ENCODE measurements at places on chromosomes 11 and 22.
A peak's percentile ranks its signal among the peaks of the same experiment; 100 is the strongest.

- no peak overlapping the region for H3K27ac ChIP-seq
- H3K27me3 ChIP-seq = no peaks in the 10 kb centered on the region
- H3K4me1 ChIP-seq = peaks cover 25% of the 10 kb centered on the region
- H3K4me3 ChIP-seq = no peak overlapping the region
- peak; percentile 53 for DNase-seq
Measured at GRCh38 chr11:14908214-14908880, 16.3 kb upstream of the CYP2R1 start.

DNA sequence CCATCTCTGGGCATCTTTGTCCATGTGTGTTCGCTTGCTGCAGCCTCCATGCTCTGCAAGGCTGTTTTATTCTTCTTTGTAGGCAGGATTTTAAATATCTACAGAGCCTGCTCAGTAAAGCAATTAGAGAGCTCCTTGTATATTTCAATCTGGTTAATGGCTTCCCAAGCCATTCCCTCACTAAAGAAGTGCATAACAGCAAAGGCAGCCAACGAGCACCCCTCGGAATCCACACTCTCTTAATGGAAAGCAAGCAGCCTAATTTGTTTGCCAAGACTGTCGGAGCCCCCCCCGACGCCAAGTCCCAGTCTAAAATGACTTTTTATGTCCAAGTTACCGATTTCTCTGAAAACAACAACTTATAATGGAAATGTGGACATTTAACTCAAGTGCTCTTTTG, 123.6 kb downstream of the ARL14EP start:
- H3K27ac ChIP-seq = no peak overlapping the region
- no peaks in the 10 kb centered on the region for H3K4me1 ChIP-seq
- no peaks in the 10 kb centered on the region for H3K27me3 ChIP-seq

GRCh38 chr11:126927623-126928022, 72.9 kb downstream of the KIRREL3 start:
- no peaks in the 10 kb centered on the region for H3K36me3 ChIP-seq
- H3K27me3 ChIP-seq = no peaks in the 10 kb centered on the region
- H3K27ac ChIP-seq = no peak overlapping the region
- no peak overlapping the region for H3K4me3 ChIP-seq
- no peak for DNase-seq

GRCh38 chr22:48256776-48257684, 1494.6 kb downstream of the TBC1D22A start:
- no peak for DNase-seq
- no peak overlapping the region for H3K27ac ChIP-seq
- H3K4me3 ChIP-seq = no peak overlapping the region

DNA sequence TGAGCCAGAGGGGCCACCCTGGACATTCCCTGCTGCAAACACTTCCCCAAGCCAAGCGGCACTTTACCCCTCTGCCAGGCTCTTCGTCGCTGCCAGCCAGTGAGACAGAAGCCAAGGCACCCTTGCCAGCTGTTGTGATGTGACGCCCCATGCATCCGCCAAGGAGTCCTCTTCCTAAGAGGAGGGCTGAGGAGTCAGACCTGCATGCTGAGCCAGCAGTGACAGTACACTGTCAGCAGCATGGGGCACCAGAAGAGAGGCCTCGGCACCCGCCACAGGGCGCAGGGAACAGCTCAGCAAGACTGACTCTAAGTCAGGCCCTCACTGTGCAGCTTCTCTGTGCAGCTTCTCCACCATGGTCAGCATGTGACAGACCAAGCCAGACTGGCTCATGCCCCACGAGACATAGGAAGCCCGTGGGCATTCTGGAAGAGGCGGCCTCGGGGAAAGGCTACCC, 26.4 kb downstream of the VPS37C start:
- no peak overlapping the region for H3K27ac ChIP-seq
- no peak for DNase-seq
- H3K27me3 ChIP-seq = no peaks in the 10 kb centered on the region

- H3K36me3 ChIP-seq = no peaks in the 10 kb centered on the region
- no peak for DNase-seq
- peaks cover 15% of the 10 kb centered on the region for H3K4me1 ChIP-seq
- no peak overlapping the region for H3K4me3 ChIP-seq
- H3K27me3 ChIP-seq = no peaks in the 10 kb centered on the region
Measured at GRCh38 chr22:23397008-23397612, 183.0 kb downstream of the IGLL1 start.

DNA sequence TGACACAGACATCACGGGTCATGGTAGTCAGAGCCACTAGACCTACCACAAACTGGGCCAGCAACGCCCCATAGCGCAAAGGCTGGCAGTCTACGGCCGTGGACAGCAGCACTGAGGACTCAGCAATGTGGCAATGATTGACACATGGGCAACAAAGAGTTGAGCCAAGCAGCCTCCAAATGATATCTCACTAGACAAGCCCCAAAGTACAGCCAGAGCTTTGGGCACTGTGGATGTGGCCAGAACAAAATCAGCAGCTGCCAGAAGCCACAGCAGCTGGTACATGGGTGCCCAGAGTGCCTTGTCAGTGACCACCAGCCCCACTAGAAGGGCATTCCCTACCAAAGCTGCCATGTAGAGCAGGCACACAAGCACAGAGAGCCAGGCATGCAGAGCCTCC, 11.2 kb upstream of the UBQLNL start:
- H3K4me3 ChIP-seq = no peak overlapping the region
- H3K36me3 ChIP-seq = no peaks in the 10 kb centered on the region
- DNase-seq = peak; percentile 26
- no peaks in the 10 kb centered on the region for H3K4me1 ChIP-seq
- H3K27me3 ChIP-seq = no peaks in the 10 kb centered on the region
- H3K27ac ChIP-seq = no peak overlapping the region

DNA sequence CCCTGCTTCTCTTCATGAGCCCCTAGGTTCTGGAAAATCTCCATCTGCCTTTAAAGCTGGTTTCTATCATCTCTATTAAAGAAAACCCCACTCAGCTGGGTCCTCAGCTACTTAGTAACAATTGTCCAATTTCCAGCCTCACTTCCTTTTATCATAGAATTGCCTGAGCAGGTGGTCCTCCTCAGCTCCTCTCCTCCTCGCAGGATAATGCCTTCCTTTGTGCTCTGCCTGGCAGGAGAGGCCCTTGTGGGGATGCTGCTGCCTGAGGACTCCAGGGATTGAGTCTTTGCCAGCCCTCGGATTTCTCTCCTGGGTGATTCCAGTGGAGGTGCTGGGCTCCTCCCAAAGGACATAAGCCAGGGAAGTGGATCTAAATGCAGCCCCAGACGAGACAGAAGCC, 448.3 kb downstream of the INSC start:
- no peak overlapping the region for H3K4me3 ChIP-seq
- no peaks in the 10 kb centered on the region for H3K27me3 ChIP-seq
- H3K27ac ChIP-seq = no peak overlapping the region
- no peak for DNase-seq

DNA sequence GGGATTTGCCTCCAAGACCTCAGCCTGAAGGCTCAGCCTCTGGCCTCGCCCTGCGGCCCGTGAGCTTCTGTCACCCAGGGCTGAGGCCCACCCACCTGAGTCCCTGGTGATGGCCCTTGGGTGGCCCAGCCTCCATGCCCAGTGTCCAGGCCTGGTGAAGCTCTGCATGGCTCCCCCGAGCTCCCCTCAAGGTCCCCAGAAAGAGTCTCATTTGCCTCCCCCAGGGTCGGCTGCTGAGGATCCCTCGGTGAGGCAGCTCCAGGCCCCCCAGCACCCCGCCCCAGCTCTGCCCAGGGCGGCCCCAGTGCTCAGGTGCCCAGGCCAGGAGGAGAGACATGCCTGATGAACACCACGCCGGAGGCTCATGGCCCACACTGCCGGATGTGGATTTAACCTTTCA, 2.1 kb upstream of the TH start:
- DNase-seq = no peak
- no peaks in the 10 kb centered on the region for H3K36me3 ChIP-seq
- H3K27me3 ChIP-seq = peaks cover 9% of the 10 kb centered on the region
- no peak overlapping the region for H3K27ac ChIP-seq
- H3K4me3 ChIP-seq = no peak overlapping the region

GRCh38 chr11:10663990-10664389, 29.6 kb downstream of the IRAG1 start:
- no peak overlapping the region for H3K4me3 ChIP-seq
- H3K27me3 ChIP-seq = no peaks in the 10 kb centered on the region
- peak; percentile 49 for DNase-seq
- H3K4me1 ChIP-seq = peaks cover 53% of the 10 kb centered on the region

DNA sequence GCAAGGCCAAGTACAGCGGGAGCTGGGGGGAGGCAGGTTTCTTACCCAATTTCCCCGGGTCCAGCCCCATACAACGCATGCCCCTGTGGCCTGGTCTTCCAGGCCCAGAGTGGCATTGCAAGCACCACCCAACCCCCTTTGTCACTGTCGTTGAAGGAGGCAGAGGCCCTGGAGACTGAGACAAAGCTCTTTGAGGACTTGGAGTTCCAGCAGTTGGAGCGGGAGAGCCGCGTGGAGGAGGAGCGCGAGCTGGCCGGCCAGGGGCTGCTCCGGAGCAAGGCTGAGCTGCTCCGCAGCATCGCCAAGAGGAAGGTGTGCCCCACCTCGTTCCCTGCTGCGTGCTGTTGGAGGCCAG, 27.8 kb downstream of the PHLDB1 start:
- no peaks in the 10 kb centered on the region for H3K4me1 ChIP-seq
- H3K36me3 ChIP-seq = no peaks in the 10 kb centered on the region
- H3K27me3 ChIP-seq = no peaks in the 10 kb centered on the region
- H3K4me3 ChIP-seq = no peak overlapping the region

DNA sequence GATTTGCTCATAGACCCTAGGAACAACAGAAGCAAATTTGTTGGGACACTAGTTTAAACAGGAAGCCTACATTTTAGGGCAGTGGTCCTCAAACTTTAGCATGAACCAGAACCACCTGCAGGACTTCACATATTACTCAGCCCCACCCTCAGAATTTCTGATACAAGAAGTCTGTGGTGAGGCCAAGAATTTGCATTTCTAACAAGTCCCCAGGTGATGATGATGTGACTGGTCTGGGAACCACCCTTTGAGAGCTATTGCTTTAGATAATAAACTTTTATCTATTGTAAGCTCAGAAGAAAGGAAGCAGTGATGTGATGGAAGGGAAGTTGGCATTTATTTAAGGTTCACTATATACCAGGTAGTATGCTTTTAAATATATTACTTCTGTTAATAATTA, 194.0 kb downstream of the FAM181B start:
- no peak for DNase-seq
- H3K27ac ChIP-seq = no peak overlapping the region
- H3K36me3 ChIP-seq = no peaks in the 10 kb centered on the region

GRCh38 chr11:115054570-115055538, 376.5 kb downstream of the NXPE2 start:
- H3K27me3 ChIP-seq = no peaks in the 10 kb centered on the region
- DNase-seq = no peak

DNA sequence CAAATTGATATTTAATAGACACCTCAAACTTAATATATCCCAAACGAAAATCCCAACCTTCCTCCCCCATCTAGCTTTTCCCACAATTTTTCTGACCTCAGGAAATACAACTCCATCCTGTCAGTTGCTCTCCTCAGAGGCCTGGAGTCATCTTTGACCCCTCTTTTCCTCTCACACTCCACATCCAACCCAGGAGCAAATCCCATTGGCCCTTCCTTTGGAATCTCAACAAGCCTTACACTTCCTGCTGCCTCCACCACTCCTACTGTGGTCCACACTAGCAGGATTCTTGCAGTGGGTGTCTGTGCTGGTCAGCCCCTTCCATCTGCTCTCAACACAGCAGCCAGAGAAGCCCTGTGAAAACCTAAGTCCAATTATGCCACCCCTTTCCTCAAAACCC, 39.3 kb upstream of the RFPL3 start:
- H3K36me3 ChIP-seq = no peaks in the 10 kb centered on the region
- no peak for DNase-seq
- H3K4me1 ChIP-seq = no peaks in the 10 kb centered on the region
- no peak overlapping the region for H3K4me3 ChIP-seq
- no peak overlapping the region for H3K27ac ChIP-seq

DNA sequence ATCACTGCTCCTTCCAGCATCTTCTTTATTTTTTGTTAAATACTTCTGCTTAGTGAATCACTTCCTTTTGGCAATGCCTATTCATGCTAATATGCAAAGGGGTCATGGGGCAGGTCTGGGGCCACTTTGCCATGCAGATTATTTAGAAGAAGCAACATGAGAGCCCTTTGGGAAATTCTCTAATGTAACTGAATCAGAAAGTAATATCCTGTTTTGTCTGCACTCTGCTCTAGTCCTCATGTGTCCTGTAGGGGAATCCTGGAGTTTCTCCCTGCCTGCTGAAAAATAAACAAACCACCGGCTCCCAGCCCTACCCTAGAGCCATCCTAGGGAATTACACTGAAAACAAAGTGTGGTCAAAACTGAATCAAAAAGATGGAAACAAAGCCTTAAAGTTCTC, 176.5 kb upstream of the POU2AF2 start:
- H3K4me1 ChIP-seq = peaks cover 3% of the 10 kb centered on the region
- H3K27ac ChIP-seq = no peak overlapping the region

- H3K27ac ChIP-seq = no peak within 1 kb of the TSS
- H3K36me3 ChIP-seq = no peaks in the 10 kb centered on the region
- peaks cover 16% of the 10 kb centered on the region for H3K4me1 ChIP-seq
- no peak within 1 kb of the TSS for H3K4me3 ChIP-seq
Measured at GRCh38 chr11:10693509-10694081, at the start of gene IRAG1. Gene IRAG1, minus strand, starts transcription at chr11:10693755. Its CDS starts 153 bp downstream, at chr11:10693602.

- no peak overlapping the region for H3K27ac ChIP-seq
- no peaks in the 10 kb centered on the region for H3K4me1 ChIP-seq
- H3K4me3 ChIP-seq = no peak overlapping the region
- no peaks in the 10 kb centered on the region for H3K36me3 ChIP-seq
- no peak for DNase-seq
Measured at GRCh38 chr11:129625930-129626329, 189.7 kb upstream of the TMEM45B start.

- peaks cover 26% of the 10 kb centered on the region for H3K36me3 ChIP-seq
- DNase-seq = no peak
- no peak overlapping the region for H3K4me3 ChIP-seq
- peaks cover 3% of the 10 kb centered on the region for H3K4me1 ChIP-seq
- H3K27ac ChIP-seq = no peak overlapping the region
Measured at GRCh38 chr22:20514658-20515406, 7.4 kb downstream of the MED15 start.

DNA sequence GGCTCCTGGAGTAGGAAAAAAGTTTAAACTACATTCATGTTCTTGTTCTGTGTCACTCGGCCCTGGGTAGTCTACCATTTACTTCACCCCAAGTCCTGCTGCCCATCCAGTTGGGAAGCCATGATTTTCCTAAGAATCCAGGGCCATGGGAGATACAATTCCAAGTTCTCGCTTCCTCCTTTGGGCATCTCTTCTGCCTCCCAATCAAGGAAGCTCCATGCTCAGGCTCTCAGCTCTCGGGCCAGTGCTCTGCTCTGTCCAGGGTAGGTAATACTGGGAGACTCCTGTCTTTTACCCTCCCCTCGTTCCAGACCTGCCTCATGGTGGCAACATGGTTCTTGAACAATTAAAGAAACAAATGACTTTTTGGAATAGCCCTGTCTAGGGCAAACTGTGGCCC, 60.6 kb downstream of the TIMP3 start:
- H3K4me1 ChIP-seq = no peaks in the 10 kb centered on the region
- H3K27me3 ChIP-seq = no peaks in the 10 kb centered on the region
- peaks cover 4% of the 10 kb centered on the region for H3K36me3 ChIP-seq
- H3K27ac ChIP-seq = no peak overlapping the region
